ENCODE measurements at places on chromosomes 2 and 18.

DNA sequence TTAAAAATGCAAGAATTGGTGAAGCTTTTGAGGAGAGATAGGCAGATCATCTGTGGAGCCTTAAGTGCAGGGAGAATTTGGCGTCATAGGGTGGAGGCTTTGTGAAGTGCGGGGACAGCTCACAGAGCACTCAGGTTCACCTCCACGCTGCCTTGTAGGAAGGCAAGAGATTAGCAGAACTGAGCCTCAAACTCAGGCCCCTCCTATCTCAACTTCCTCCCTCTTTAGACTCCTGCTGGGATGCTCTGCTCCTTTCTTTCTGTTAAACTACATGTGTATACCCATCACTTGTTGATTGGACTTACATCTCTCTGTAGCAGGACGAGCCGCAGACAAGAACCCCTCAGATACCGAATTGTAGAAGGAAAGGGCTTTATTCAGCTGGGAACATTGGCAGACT, 422.2 kb downstream of the SETBP1 start:
- no peak for DNase-seq

DNA sequence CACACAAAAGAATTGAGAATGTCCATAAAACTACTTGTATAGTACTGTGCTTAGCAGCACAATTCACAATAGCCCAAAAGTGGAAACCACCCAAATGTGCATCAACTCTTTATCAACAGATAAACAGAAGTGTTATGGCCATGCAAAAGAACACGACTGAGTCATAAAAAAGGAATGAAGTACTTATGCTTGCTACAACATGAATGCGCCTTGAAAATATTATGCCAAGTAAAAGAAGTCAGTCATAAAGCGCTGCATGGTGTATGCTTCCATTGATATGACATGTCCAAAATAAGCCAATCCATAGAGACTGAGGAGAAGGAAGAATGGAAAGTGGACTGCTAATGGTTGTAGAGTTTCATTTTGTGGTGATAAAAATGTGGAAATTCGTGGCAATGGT, 12.1 kb upstream of the MAP2 start:
- no peak for DNase-seq

GRCh38 chr2:107006836-107007235, 120.9 kb upstream of the ST6GAL2 start:
- DNase-seq = no peak

GRCh38 chr2:132963161-132963560, 293.2 kb upstream of the LYPD1 start:
- no peak for DNase-seq

DNA sequence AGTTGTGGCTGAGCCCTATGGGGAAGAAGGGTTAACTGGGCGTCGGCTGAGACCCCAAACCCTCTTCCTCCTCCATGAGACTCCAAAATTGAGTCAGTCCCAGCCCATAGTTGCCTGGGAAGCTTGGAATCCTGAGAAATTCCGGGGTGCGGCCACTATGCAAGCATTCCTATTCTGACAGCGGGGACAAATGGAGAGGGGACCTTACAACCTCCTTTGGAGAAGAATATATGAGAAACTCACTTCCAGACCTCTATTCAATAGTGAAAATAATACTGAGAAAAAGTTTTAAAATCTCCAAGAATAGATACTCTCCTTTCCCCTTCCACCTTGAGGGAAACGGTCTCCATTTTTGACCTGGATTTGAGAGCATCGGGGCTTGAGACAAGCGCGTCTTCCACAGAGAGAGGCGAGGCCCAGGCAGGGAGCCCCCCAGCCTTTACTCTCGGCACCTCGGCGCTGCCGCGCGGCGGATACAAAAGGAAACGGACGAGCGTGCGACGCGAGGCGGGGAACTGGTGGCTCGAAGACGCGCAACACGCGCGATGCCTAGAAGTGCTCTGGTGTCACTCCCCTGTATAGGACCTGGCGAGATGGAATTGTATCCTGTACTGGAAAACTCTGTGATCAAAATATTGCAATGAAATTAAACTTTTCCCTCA, 11.1 kb downstream of the NR4A2 start:
- DNase-seq = no peak

DNA sequence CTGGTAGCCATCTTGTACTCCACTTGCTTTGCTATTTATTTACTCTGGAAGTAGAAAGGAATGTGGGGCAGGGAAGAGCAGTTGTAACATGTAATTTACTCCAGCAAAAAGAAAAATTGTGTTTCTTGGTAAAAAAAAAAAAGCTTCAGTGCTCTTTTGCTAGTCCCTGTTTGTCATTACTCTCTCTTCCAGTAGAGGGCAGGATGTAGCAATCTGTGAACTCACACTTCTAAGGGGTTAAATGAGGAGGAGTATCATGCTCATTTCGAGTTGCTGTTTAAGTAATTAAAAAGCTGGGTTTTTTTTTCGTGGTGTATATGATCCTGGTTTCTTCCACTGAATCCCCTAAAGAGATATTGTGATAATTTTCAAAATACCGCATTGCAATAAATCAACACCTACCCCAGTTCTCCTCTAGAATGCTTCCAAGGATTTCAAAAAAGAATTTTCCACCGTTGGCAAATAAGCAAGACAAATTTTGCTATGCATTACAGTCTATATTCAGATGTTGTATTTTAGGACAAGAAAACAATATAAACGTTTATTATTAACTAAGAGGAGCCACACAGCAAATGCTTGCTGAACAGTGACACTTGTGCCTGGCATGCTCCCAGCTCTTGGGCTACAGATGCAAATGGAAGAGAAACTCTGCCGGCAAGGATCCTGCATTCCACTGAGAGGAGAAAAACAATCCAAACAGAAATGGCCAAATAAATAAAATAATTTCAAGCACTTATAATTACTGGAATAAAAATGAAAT, 261.6 kb downstream of the ASXL3 start:
- DNase-seq = no peak

DNA sequence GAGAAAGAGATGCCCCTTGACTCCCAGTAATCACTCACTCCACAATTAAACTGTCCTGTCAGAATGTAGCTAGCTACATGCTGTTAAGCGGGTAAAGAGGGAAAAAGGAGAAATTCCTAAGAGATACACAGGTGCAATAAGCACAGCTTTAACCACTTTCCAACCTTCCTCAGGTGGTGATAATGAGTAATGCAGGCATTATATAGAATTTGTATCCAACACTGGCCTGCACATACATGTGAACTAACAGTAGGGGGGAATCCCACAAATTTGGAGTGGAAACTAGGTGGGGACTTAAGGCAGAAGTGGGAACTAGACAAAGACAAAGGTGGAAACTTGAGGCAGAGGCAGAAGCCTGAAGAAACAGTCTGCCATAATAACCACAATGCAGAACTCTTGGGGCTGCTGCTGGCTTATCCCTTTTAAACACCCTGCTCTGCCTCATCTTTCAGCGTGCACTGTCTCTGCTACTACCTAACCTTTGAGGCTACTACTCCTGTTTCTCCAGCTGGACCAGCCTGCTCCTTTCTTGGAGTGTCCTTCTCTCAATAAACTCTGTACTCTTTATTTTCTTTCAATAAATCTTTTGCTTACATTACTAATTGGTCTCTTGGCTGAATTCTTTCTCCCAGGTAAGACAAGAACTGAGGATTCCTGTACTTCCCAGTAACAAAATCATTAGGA, 259.7 kb downstream of the PDE11A start:
- DNase-seq = no peak

GRCh38 chr2:194819367-194819766, 837.7 kb upstream of the SLC39A10 start:
- DNase-seq = no peak

DNA sequence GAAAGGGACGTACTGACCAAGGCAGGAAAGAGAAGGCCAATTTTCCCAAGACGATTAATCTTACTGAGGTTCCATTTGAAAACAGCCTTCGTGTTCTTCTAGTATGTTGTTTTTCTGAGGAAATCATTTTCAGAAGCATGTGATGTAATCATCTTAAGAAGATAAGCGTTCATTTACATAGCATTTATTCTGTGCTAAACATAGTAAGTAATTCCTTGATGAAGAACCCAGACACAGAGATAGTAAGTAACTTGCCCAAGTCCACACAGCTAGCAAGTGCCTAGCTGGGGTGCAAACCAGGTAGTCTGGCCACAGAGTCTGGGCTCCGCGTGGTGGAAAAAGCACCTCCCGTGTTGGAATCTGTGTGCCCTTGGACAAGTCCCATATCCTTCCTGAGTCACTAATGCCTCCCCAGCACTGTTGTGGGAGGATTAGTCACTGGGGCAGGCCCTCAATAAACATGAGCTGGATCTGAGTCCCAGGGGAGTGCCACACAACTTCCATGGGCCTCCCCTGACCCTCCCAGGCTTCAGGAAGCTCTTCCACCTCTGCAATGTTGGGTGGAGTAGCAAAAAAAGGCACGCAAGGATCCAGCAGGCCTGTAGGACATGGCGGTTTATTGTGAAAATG, 26.9 kb upstream of the ASAP2 start:
- DNase-seq = no peak

- DNase-seq = no peak
Observed at GRCh38 chr2:183349091-183349490, 224.8 kb downstream of the NUP35 start.

- no peak for DNase-seq
Observed at GRCh38 chr18:51655327-51655698, 457.8 kb upstream of the MEX3C start.

GRCh38 chr2:152354909-152355308, 19.9 kb downstream of the FMNL2 start:
- no peak for DNase-seq

GRCh38 chr2:76341439-76341838, 630.7 kb upstream of the GCFC2 start:
- DNase-seq = no peak

GRCh38 chr2:119739580-119740255, 20.0 kb upstream of the PTPN4 start:
- no peak for DNase-seq

- DNase-seq = no peak
Observed at GRCh38 chr18:34956663-34957062, 84.5 kb upstream of the MAPRE2 start.

DNA sequence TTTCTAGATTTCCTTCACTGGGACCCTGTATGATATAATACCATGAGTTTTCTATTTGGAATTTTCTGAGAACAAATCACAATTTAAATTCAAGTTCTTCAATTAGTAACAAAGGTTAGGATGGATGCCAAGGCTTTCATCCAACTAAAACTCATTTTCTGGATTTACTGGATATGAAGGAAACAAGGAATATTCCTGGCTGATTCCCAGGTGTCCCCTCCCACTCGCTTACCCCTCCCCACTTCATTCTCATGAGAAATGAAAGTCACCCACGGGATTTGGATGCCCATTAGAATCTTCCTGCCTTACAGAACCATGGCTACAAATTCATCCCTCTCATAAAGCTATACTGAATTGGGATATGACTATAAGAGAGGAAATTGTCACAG, 40.0 kb downstream of the RNU4ATAC start:
- DNase-seq = no peak

GRCh38 chr2:48543895-48544294, 13.9 kb downstream of the STON1 start:
- DNase-seq = no peak

- DNase-seq = no peak
Observed at GRCh38 chr2:86807468-86808275, 17.0 kb upstream of the CD8A start.

GRCh38 chr2:46747297-46747818, 168.2 kb downstream of the MCFD2 start:
- DNase-seq = no peak

GRCh38 chr18:48546396-48546795, 7.6 kb downstream of the CTIF start:
- no peak for DNase-seq

DNA sequence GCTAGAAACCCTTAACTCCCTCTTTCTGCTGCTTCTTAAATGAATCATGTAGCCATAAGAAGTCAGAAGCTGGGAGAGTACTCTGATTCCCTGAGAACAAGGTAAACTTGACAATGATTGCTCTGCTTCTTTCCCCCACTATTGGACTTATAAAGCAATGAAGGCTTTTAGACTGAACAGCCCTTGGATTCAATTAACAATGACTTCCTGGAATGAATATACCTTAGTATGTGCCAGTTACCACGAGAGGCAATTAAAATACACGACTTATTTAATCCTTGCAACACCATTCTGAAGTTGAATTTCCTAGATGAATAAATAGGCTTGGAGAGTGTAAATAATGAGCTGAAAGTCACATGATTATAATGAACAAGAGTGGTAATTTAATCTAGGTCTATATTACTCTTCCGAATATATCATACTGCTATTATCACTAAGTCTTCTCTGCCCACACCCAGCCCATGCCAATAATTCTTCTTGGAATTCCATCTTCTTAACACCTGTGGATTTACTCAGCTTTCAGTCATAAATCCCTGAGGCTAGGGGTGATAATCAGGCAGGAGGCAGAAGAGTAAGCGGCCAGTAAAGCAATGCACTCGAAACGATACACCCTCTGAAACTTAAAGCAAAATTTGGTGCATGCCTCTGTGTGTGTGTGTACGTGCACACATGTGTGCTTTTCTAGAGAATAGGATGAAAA, 170.2 kb downstream of the ATAD2B start:
- DNase-seq = no peak

GRCh38 chr2:112727276-112728028, 6.6 kb downstream of the NT5DC4 start:
- DNase-seq = no peak

GRCh38 chr2:119170504-119170903, 12.0 kb upstream of the C1QL2 start:
- no peak for DNase-seq

DNA sequence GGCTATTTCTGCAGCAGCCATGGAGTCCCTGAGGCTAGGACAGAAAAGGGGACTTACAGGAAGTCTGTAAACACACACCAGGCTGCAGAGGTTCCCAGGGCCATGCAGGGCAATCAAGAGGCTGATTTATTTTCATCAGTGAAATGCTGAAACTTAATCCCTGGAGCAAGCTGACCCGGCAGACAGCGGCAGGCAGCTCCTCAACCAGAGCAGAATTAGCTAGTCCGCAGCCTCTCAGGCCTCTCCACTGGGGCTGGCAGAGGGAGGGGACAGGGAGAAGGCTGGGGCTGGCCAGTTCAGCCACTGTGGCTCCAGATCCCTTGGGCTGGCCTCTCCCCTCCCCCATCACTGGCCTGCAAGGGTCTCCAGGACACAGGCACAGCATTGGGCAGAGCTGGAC, 136.3 kb downstream of the TNS1 start:
- DNase-seq = no peak

Measured in stimulated activated CD4-positive, alpha-beta T cell treated with anti-CD3 and anti-CD28 coated beads, Interleukin-1b, Interleukin-23, amount 100 ng/mL, for 1 hour (primary cell).